CD4-positive, alpha-beta T cell treated with Interleukin-1 beta for 1 hour (primary cell): ENCODE measurements at places on chromosomes 6 and 20.

GRCh38 chr6:113719545-113719944 lies 137.6 kb upstream of the MARCKS start:
- no peak for DNase-seq

- no peak for DNase-seq
These were observed 126.8 kb downstream of the GRM4 start for GRCh38 chr6:34018961-34019606.

- DNase-seq, result no peak
These were observed 324.2 kb downstream of the UBE3D start for GRCh38 chr6:82741325-82741995.

DNA sequence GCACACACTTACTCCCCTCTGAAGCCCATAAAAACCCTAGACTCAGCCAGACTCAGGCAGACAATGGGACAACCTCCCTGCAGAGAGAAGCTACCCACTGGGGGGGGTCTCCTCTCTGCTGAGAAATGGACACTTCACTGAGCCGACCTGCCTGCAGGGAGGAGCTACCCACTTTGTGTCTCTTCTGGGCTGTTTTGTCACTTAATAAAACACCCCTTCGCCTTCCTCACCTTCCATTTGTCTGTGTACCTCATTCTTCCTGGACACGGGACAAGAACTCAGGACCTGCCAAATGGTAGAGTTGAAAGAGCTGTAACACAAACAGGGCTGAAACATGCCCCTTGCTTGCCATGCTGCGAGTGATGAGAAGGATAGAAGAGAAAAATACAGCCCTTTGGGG lies 151.7 kb upstream of the HDDC2 start:
- DNase-seq, result no peak

DNA sequence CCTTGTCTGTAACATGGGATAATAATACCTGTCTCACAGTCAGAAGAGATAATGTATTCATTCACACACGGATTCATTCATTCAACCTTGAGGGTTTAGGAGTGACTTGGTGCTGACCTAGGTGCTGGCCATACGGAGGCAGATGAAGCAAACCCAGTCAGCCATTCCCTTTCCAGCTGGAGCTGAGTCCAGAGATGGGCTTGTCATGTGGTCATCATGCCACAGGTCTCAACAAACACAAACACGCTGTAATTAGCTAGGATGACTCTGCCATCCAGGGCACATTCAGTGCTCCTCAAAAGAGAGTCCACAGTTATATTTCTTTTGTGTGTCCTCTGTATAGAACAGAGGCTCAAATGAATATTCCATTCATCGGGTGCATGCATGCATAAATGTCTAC lies 19.5 kb upstream of the PRELID3B start:
- no peak for DNase-seq

GRCh38 chr6:33456156-33456555 lies 1.8 kb downstream of the ZBTB9 start:
- no peak for DNase-seq
